BJ (cell line): ENCODE measurements at places on chromosomes 5 and 9.
A peak's percentile ranks its signal among the peaks of the same experiment; 100 is the strongest.

DNA sequence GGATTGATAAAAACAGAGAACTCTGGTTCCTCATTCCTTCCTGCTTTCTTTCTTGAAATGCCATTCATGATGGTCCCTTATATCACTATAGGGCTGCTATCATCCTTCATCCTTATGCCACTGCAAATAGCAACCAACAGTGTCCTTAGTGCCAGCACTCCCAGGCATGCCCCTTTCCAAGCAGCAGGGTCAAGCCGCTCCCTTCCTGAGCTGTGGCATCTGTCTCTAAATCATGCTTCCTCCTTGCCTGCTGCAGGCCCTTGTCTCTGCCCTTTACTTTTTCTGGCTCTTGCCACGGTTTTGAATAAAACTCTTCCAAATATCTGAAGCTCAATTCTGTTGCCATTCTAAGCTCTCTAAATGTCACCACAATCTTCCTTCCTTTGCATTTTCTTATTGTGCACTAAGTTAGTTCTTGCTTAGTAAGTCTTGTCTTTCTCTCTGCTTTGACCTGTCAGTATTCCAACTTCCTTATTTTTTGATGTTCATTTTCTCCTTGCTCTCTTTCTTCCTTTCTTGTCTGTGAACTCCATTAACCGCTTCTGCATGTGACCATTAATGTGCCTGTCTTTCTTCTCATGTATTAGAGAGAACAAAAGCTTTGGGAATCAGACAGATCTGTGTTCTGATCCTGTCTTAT lies 19.9 kb downstream of the TLR4 start:
- no peak for DNase-seq

DNA sequence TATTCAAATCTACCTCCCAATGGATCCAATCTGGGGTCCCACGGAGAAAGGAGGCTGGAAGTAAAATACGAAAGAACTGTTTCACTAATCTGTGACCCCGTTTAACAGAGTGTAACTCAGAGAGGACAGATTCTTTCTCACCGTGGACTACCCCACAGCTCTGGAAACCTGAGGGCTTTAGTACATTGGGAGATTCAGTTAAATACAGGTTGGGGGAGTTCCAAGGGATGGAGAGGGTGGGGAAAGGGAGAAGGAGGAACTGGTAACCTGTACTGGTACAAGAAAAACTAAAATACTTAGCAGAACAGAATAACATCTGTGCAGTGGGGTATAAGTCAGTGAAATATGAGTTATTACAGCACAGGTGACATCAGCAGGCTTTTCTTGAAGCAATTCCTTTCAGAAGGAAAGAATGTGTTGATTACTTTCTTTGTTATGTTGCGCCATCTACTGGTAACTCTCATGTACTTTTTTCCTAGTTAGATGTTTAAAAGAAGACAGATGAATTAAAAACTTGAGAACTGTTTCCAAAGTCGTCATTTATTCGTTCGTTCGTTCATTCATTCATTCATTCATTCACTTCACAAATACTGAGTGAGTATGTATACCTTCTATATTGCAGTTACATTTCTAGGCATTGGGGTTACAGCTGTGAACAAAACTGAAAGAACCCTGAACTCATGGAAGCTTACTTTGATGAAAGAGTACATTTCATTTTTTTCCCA lies 30.0 kb upstream of the STOM start:
- DNase-seq, result peak; percentile 51

DNA sequence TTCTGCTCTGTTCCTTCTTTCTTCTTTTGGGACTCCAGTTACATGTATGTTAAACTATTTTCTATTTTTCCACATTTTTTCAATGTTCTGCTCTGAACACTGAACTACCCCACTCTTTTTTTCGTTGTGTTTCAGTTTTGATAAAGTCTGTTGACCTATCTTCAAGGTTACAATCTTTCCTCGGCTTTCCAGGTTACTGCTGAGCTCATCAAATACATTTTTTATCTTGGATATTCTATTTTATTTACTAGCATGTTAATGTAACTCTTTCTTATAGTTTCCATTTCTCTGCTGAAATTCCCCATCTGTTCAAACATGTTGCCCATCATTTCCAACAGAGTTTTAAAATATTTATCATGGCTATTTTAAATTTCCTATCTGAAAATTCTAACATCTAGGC lies 13.8 kb downstream of the NEUROG1 start:
- no peak for DNase-seq

DNA sequence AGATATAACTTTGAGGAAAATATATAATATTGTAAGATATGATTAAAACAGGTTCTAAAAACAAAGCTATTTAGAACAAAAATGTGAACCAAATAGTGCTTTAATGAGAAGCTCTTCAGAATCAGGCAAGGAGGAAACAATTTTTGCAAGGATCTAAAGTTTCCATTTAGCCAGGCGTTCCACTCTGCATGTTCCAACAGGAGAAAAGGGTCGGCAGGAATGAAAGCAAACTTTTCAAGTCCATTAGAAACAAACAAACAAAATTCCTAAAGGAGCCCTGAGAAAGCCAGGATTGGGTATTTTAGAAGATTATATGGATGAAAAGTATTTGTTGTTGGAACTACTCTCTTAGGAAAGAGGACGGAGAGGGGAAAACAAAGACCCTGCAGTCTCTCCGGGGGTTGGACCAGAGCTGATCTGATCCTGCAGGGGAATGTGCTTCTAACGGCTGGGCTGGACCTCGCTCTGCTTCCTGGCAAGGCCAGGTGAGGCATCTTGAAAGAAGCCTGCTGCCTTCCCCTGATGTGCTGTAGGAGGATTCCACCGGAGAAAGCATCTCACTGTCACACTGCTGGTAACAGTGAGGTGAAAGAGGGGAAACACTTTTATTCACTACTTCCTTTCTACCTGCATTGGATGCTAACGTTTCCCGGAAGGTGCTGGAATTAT lies 94.6 kb downstream of the PRRT1B start:
- DNase-seq, result no peak

- DNase-seq, result no peak
These were observed 68.1 kb downstream of the MAMDC2 start for GRCh38 chr9:70111641-70112236.

- DNase-seq, result no peak
These were observed 1243.0 kb upstream of the CDH9 start for GRCh38 chr5:28281351-28281750.

- no peak for DNase-seq
These were observed 596.0 kb upstream of the ADAMTS16 start for GRCh38 chr5:4544049-4544670.

DNA sequence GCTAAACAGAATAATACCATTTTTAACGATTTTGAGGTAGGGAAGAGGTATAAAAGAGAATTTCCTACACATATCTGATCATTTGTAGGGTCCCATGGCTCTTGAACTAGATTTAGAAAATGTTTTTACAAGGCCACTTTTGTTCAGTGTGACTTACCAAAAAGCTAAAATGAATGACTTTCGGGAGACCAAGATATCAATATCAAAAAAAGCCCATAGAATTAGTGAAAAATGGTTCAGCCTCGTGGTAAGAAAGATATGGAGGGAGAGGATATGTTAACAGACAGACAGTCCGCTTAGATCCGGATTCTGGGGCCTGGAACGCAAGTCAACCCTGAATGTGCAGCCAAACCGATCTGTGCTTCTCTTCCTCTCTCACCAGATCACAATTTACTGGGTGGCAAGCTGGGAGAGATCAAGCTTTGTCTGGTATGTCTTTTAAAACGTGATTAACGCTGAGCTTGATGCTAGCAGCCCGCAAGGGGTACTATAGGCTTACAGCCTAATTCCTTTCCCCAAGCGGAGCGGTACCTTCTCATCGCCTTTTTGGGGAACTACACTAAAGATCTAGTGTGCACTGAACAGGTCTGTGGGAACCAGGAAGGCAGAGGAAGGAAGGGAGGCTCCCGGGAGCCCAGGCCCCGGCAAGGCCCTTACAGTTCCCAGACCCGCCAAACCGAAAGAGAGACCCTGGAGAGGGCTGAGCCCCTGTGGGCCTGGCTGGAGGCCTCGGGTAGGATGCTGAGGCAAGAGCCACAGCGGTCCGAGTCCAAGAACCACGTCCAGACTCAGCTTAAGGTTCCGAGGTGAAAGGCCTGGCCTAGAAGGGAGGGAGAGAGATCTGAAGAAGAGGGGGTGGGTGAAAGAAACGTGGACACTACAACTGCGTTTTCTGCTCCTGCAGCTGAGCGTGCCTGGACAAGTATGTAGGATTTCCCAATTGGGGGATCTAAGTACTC lies 2.9 kb downstream of the NR2F1-AS1 start:
- no peak for DNase-seq

DNA sequence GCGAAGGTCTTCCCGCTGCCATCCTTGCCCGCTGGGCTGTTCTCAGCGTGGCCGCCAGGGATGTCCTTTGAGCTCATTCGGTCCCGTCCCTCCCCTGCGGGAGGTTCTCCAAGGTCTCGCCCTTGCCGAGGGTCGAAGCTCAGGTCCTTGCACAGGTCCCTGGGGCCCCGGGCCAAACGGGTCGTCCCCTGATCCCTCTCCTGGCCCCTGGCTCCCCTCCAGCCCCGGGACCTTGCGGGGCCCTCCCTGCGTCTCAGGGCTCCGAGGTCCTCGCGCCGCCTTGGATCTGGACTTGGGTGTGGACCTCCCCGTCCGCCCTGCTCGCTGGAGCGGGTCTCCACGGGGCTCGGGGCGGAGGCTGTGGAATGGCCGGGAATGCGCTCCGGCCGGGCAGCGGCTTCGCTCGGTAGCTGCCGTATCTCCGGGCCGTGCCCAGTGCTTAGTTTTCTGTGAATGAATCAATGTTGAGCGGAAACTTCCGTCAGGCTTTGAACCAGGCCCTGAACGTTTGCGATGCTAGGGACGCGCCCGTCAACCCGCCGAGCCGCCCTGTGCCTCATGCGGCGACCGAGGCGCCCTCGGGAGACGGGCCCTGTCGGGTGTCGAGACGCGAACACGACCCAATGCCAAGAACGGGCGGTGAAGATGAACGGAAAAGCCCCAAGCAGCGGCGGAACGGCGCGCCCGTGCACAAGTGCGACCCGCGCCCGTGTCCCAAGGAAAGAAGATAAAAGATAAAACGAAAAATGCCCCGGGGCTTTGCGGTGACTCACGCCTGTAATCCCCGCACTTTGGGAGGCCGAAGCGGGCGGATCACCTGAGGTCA lies 780 bp downstream of the RNU6ATAC start:
- no peak for DNase-seq

- no peak for DNase-seq
These were observed 111.7 kb upstream of the ACOT12 start for GRCh38 chr5:81505672-81506071.

DNA sequence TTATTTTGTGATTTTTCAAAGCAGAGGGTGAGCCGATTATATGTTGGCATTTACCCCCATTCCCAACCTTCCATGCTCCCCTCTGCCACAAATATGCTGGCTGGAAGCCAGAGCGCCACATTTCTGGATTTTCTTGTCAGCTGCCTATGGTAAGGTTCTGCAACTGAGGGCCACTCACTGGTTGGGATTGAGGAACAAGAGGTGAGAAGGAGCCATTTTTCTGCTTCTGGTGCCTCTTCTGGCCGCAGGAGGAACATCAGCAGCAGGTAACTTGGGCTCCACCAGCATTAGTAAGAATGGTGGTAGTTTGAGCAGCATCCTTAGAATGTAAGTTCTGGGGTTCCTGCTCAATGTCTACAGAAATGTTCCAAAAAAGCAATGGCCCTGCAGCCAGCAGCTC lies 159.5 kb upstream of the MAST4 start:
- DNase-seq, result no peak

GRCh38 chr5:170306381-170306831 lies 8.8 kb upstream of the LCP2 start:
- no peak for DNase-seq

DNA sequence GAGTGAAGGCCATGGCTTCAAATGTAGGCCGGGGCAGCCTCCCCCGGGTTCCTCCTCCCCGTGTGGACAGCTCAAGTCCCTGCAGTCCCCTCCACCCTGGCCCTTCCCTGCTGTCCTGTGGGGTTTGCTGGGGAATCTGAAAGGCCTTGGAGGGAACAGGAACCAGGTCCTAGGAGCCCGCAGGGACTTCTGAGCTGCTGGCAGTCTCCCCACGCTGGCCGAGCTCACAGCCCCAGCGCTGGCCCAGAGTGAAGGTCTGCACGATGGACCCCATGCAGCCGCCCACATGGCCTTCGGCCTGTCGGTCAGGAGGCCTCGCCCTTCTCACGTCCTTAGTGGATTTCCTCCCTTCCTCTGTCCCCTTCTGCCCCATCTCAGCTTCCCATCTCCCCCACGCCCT lies 25.7 kb upstream of the NOTCH1 start:
- no peak for DNase-seq

DNA sequence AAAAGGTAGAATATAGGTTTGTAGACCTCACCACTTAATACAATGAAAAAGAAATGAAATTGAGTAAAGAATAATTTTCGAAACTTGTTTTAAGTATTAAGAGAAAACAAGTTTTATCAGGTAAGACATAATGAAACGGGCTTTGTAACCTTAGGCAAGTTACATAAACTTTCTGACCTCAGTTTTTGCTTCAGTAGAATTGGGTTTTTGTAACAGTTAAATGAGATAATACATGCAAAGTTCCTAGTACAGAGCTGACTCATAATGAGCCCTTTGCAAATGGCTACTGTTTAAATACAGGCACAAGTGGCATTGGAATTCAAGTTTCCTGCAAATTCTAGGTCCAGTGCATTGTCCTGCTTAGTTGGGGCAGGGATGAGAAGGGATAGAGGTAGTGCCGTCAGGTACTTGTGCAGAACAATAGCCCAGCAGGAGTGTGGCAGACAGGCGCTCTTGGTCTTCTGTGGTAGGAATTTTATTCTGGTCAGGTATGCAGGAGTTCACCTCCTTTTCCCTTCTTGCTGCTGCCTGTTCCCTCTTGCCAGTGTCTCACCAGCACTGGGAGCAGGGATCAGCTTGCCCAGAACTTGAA lies 203.8 kb downstream of the PBX3 start:
- DNase-seq, result no peak

GRCh38 chr5:99775189-99775588 lies 760.0 kb upstream of the FAM174A start:
- DNase-seq, result no peak

DNA sequence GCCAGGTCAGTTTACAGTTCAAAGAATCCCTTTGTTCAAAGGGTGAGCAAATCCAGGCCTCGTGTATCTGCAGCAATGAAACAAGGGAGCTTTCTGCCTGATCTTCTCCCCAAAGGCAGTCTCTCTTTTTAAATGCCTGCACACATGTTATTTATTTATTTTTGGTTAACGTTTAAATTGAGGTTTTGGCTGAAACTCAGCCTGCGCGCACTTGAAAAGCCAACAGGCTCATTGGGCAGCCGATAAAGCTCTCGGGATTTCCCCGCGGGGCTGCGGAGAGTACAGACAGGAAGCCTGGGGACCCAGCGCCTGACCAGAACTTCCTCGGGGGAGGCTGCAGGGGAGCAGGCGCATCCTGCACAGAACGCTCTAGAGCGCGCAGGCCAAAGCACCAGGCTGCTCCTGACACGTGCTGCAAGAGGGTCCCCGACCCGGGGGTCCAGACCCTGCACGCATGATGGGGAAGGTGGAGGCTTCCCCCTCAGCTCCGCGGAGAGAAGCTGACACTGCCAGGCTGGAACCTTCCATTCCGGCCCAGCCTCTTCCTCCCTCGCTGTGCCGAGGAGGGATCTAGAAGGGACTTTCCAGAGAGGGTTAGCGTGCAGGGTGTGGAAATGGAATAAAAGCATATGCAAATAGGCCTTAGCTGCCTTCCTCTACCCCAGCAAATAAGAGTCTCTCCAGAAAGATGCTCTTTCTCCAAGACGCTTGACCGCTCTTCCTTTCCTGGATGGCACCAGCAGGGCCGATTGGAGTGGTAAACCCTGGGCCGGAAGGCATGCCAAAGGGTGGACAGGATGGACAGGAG lies 46.1 kb downstream of the PTTG1 start:
- peak; percentile 68 for DNase-seq

- DNase-seq, result no peak
These were observed 77.0 kb upstream of the GNA14 start for GRCh38 chr9:77725046-77725694.
